ENCODE measurements at places on chromosomes 11 and 22.

DNA sequence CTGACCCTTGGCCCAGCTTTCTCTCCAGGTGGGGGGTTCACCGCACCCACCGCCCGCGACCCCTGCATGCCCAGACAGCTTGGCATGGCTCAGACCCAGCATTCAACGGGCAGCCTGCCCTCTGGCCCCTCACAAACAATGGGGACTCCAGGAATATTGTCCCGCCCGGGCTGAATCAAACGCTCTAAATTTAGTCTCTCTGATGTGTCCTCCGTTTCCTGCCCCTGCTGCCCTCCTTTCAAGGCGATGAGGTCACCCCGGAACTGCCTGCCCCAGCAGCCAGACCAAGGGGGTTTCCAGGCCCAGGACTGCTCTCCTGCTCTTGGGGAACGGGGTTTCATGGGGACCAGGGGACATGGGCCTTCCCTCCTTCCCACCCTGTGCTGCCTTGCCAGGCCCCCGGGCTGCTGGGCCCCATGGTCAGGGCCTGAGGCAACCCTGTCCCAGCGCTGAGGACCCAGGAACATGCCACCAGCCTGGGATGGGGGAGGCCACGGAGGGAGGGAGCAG is 10.1 kb upstream of the PDGFB start:
- DNase-seq: peak; percentile 21

DNA sequence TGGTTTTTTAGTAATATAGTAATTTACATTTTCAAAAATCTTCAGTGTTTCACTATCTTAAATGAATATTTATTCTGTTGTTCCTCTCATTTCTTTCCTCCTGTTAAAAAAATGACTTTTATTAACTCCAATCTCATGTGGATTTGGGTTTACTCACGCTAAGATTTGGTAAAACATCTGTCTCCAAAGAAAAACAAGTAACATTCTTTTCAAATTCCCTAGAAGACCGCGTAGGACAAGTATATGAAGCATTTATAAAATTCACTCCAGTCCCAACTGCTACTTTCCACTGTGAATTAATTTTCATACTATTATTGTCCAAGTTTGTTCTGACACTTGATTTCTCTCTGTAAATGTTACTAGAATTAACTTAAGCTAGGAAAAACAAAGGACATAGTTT is 26.2 kb downstream of the SBF2 start:
- DNase-seq: no peak

- DNase-seq: no peak
These were observed 790 bp downstream of the RAB1B start for GRCh38 chr11:66268952-66269905.

GRCh38 chr11:8593455-8593854 is 573 bp downstream of the STK33 start:
- no peak for DNase-seq

DNA sequence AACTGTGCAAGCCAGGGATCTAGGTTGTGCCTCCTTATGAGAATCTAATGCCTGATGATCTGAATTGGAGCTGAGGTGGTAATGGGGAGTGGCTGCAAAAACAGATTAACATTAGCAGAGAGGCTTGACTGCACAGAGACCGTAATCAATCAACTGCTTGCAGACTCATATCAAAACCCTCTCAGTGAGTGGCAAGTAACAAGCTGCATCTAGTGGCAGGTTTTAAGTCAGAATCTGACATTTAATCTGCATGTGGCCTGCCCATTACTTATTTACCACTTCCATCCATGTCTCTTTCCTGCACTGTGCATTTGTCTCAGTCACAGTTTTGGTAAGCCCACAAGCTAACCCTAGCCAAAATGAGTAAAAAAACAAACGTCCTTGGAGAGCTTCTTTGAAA is 11.2 kb downstream of the C11orf58 start:
- no peak for DNase-seq

DNA sequence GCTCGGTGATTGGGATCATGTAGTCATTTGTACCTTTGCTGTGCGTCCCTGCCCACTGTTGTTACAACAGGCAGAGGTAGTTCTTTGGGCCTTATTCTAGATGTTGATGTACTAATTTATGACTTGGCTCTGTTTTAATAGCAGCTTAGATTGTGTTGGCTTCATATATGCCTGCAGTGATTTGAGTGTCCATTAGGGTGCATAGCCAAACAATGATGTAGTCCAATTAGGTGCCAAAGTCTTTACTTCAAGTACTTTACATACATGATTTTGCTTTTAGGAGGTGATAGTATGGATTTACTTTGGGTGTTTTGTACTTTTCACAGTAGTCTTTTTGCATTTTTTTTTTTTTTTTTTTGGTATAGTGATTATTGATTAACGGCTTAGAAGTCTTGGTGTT is 46.4 kb downstream of the PPP6R3 start:
- DNase-seq: no peak

DNA sequence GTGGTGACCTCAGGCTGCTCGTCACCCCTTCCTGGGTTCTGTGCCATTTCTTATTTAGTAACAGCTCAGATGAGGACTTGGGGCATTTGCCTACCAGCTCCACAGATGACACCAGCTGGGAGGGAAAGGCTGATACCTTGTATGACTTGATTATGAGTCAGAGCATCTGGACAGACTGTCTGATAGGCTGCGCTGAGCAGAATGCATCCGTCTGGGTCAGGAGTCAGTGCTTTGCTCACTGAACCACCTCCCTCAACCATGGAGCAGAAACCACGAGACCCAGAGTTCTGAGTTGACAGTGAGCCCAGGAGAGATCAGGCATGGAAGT is 6.8 kb downstream of the ST14 start:
- DNase-seq: no peak

- DNase-seq: no peak
These were observed 36.0 kb downstream of the PRCP start for GRCh38 chr11:82864268-82864667.

- no peak for DNase-seq
These were observed 49.0 kb downstream of the CTSC start for GRCh38 chr11:88288560-88288959.

- no peak for DNase-seq
These were observed 859.5 kb upstream of the CCDC90B start for GRCh38 chr11:84145616-84146185.

DNA sequence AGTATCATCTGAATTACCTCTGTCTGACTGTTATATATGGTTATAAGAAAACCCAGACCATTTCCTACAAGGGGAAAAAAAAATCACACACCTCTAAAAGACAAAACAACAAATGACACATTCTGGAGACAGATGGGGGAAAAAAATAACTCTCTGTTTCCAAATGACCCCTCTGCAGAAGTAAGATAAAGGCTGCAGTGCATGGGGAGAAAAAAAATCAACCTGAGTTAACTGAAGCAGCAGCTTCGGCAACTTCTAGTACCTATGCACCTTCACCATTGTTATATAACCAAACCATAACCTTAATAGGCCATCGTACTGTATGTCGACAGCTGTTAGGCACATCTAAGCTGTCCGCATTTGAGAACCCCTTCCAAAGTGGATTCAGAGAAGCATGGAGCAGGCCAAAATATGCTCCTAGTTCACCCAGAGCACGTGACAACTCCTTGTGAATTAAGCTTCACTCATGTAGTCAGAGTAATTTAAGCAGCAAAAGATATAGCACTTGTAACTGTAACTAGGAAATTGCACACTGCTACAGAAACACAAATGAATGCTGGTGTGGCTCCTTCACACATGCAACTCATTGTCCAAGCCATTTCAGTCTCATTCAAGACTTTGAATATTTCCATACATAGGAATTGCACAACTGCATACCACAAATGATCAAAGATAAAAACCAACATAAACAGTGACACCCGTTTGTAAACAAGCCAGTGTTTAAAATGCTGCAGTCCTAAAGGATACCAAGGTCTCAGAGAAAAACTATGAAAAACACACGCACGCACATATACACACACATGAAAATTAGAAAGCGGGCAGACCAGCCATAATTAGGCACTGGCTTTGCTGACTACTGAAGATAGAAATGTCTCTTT is 2.7 kb downstream of the SIK3 start:
- DNase-seq: peak; percentile 45

GRCh38 chr11:72391638-72392423 is 42.5 kb downstream of the CLPB start:
- DNase-seq: no peak

DNA sequence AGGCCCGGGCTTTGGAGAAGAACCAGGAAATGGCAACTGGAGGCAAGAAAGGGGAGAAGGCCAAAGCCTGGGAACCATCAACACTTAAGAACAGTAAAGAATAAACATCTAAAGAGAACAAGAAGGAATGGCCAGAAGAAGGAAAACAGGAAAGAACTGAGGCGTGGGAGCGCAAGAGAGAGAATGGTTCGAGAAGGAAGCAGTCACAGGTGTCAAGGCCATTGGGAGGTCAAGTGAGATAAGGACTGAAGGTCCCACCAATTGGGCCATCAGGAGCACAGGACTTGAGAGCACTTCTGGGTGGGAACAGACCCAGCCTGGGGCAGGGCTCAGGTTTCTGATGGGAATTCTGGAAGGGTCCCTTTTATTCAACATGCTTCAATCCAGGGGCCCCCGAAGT is 697 bp upstream of the SCGB1A1 start:
- no peak for DNase-seq

DNA sequence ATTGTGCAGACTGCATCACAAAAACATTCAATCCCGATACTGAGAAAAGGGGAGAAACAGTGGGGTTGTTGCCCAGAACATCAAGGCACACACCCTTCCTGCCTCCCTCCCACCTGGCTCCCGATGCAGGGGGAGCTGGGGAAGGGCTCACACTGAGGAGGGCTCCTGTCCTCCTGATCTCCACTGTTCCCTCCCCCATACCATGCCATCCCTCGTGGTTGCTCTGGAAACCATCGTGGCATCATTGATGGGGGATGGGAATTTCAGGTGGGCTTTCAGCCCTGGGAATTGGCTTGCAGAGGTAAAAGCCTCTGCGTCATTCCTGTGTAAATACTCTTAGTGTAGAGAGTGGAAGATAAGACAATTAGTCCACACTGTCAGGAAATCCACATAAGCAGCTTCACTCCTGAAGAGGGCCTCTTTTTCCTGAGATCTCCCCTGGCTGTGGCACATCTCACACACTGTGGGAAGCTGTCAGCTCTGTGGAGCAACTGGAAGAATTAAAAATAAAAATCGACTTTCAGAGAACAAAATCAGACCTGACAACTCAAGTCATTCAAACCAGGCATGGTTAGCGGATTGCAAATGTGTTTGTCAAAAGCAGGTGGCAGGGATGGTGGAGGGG is 176.0 kb downstream of the CHST1 start:
- DNase-seq: no peak

- DNase-seq: peak; percentile 12
These were observed 39.1 kb downstream of the CASP12 start for GRCh38 chr11:104858882-104859775.

- DNase-seq: no peak
These were observed 692.1 kb downstream of the NTM start for GRCh38 chr11:132062541-132062940.

GRCh38 chr11:134792044-134792443 is 380.0 kb upstream of the B3GAT1 start:
- DNase-seq: no peak

- no peak for DNase-seq
These were observed 977.0 kb upstream of the CHORDC1 start for GRCh38 chr11:91199866-91200265.

GRCh38 chr11:46315033-46315738 is 32.1 kb upstream of the DGKZ start:
- peak; percentile 66 for DNase-seq

- peak; percentile 58 for DNase-seq
These were observed 35.0 kb upstream of the SORL1 start for GRCh38 chr11:121417055-121417551.

- DNase-seq: no peak
These were observed 1.3 kb downstream of the TMEM86A start for GRCh38 chr11:18699848-18700261.
